ENCODE measurements at places on chromosomes 5 and 9.

DNA sequence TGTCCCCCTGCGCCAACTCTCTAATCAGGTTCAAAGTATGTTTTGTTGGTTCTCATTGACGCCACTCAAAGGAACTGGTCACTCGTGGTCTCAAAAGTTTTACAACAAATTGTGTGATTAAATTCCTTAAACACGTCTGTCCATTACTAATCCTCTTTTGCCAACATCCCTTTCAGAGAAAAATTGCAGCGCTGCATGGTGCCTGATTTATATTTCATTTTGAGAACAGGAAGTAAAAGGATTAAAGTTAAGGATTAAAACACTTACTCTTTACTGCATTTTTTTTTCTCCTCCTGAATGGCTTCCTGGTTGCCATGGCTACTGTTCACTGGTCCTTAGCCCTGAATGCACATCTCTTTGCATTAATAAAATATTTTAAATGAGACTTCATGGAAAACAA lies 383.5 kb downstream of the GLIS3 start:
- no peak for DNase-seq

DNA sequence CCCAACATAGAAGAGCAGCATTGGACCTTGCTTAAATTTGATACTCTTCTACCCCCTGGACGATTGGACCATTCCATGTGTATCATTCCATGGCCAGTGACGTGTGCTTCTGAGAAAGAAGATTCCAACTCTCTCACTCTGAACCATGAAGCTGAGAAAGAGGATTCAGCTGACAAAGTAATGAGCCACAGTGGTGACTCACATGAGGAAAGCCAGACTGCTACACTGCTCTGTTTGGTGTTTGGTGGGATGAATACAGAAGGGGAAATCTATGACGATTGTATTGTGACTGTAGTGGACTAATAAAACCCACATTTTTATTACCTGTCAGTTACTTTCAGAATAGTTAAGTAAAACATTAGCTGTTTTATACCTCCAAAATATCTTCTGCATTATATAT lies 7.5 kb downstream of the HSPA5 start:
- DNase-seq: peak; percentile 97

- peak; percentile 33 for DNase-seq
Measured at GRCh38 chr5:56595566-56595965, 219.8 kb upstream of the MAP3K1 start.

DNA sequence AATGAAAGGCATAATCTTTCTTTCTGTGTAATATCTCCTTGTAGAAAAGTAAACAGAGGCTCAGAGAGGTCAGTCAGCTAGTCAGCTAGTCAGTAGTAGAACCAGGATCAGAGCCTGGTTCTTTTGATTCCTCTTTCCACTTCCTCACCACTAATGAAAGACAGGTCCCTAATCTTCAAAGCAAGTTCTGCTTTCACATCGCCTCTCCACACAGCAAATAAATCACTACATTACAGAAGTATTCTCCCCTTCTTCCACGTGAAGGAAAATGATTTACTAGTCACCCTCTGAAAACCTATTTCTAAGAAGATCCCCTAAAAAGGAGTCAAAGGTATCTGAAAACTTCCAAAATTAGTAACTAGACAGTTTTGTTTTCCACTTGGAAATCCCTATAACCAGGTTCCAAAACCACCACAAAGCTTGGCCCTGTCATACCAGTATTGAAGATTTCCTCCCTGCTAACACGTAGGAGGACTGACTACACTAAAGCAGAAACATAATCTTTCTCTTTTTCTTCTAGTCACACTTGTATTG lies 140.5 kb upstream of the TARS1 start:
- DNase-seq: no peak

GRCh38 chr9:86644675-86645034 lies 290.4 kb upstream of the TUT7 start:
- no peak for DNase-seq

- no peak for DNase-seq
Measured at GRCh38 chr5:78792345-78793055, 143.9 kb upstream of the LHFPL2 start.

DNA sequence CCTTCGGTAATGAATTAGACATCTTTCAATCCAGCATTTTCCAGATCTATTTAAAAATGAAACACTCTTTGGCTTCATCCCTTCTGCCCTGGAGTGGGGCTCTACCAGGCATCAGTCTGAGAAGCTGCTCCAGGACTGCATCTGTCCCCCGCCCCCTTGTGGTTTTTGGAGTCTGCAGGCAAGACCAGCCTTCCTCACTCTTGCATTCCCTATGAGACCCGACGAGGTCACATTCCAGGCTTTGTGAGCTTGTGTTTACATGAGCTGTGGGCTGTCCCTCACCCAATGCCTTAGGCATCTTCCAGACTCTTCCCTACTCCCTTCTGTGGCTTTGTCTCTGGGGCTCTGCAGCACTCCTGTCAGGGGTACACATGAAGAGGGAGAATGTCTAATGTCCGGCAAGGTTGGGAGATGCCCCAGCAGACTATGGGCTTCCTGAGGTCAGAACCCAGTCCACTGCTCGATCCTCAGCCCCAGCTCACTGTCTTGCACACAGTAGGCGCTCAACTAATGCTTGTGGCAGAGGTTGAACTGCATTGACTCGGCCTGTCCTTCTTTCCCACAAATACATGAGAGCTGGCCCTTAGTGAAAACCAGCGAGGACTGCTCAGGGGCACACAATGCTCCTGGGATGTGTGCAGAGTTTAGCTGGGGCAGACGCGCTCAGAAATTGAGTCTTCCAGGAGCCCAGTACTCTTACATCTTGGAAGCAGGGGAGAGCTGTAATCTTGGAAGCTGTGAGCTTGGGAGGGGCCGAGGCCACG lies 11.7 kb upstream of the GADD45G start:
- peak; percentile 38 for DNase-seq

- DNase-seq: peak; percentile 45
Measured at GRCh38 chr5:111511174-111511830, 1.0 kb downstream of the STARD4 start.

DNA sequence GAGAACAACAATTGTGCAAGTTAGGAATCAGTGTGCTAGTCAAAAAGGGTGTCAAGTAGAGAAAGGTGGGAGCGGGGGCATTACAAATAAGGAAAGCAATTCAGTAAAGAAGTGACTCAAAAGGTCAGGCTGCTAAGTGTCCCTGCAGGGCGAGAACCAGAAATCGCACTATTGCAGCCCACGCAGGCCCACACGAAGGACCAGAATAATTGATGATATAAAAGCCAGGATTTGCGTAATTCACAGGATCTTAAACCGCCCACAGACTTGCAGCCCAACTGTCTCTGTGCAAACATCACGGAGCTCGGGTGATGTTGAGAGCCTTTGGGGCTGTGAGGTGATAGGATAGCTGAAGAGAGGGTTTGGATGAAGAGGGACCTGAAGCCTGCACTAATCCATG lies 349.0 kb downstream of the BRINP1 start:
- DNase-seq: no peak

GRCh38 chr9:93677641-93678136 lies 101.3 kb downstream of the PHF2 start:
- DNase-seq: no peak

- no peak for DNase-seq
Measured at GRCh38 chr9:25241421-25241820, 436.8 kb downstream of the TUSC1 start.

- DNase-seq: no peak
Measured at GRCh38 chr9:99385814-99386279, 163.8 kb downstream of the SEC61B start.

- no peak for DNase-seq
Measured at GRCh38 chr5:36058776-36059175, 7.9 kb downstream of the UGT3A2 start.

- DNase-seq: no peak
Measured at GRCh38 chr9:529731-530130, 311.8 kb upstream of the DMRT1 start.

DNA sequence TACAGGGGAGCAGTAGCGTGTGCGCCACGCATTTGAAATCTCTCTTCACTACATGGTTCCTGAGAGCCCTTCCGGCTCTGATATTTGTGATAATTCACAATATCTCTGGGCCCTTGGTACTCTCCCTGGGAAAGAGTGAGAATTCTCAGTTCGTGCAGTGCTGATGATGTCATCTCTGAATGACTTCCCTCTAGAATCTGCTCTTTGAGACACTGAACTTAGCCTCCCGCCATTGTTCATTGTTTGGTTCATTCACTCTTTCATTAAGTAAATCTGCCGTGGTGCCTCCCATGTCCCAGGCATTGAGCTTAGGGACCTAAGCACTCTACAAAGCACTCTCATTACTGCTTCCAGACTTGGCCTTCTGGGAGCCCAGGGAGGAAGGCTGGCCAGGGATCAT lies 94.0 kb downstream of the PPARGC1B start:
- DNase-seq: no peak

- no peak for DNase-seq
Measured at GRCh38 chr9:130382096-130382495, 62.7 kb upstream of the ASS1 start.

- DNase-seq: no peak
Measured at GRCh38 chr5:67808340-67808739, 407.2 kb upstream of the PIK3R1 start.

- no peak for DNase-seq
Measured at GRCh38 chr5:12745537-12745936, 841.3 kb upstream of the CTNND2 start.

DNA sequence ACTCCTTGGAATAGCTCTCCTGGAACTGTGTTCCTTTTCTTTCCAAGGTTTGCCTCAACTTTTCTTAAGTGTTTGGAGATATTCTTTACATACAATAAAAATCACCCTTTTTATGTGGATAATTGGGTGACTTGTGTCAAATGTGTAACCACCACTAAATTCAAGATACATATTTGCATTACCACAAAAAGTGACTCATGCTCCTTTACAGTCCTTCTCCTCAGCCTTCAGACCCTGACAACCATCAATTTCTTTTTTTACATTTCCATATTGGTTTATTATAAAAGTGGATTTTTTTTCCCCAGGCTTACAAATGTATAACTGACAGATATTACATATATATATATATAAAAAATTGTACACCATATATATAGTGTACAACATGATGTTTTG lies 372.0 kb upstream of the KCNN2 start:
- no peak for DNase-seq

DNA sequence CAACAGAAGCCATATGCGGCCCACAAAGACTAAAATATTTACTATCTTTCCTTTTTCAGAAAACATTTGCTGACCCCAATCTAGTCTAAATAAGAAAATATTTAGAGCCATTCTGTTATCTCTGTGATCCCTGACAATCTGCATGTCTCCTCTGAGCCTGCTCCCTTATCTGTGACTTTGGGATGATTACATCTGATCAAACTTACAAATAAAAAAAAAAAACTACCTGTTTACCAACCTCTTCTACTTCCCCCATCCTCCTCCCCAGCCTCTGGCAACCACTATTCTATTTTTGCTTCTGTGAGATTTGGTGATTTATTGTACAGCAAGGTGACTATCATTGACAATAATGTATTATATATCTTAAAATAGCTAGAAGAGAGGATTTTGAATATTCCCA lies 176.3 kb upstream of the CD180 start:
- DNase-seq: no peak

- no peak for DNase-seq
Measured at GRCh38 chr5:77492653-77493000, 511 bp upstream of the WDR41 start.

DNA sequence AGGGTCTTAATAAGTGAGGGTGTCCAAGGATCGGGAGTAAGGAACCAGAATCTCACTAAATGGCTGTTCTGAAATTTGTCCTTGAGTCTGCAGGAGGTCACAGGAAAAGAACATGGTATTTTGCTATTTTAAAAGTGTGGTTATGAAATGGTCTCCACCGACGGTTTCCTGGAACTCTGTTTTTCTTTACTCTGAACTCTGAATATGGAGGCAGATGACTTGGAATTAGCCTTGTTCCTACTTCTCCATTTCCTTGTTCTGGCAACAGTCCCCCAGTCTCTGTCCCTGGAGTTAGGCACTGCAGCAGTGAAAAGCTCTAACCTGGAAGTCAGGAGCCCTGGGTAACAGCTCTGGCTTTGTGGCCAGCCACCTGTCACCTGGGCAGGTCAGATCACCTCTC lies 46.6 kb upstream of the C5orf58 start:
- DNase-seq: no peak

DNA sequence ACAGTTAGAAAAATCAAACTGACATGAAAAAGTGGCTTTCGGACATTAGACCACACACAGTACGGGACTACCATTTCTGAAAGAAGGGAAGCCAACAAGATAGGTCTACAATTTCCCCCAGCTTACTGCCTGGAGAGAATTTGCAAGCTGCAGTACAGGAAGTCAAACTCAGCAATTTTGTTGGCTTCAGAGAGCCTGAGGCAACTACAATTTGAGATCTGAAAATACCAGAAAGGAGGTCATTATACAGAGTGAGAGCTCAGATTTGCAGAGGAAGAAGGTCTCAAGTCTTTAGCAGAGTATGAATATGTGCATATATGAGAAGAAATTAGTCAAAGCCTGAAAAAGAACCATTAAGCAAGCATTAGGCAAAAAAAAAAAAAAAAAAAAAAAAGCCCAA lies 83.0 kb downstream of the OXCT1 start:
- no peak for DNase-seq

DNA sequence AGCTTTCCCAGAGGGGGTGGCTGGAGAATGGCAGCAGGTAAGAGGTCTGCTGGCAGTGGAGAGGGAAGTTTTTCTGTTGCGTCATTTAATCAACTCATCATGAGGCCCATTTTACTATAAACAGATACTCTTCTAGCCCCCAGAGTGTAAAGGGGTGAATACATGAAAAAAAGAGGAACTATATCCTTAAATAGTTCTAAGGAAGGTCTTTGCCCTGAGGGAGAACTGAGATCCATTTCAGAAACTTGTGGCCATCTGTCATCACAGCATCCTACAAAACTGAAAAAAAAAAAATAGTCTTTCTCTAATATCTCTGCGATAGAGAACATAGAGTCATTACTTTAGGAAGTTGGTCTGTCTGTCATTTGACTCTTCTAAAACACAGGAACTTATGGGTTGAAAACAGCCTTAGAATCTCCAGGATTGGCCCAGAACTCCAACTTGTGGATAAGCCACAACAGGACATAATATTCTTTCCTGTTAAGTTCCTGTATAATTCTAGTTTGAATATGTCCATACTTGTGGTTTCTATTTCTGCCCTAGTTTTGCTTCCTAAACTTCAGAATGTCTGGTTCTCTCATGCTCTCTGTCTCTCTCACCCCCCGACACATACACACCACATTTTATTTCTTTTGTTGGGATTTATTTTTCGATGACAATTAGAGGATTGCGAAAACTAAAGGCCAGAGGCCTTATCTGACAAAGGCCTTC lies 238.5 kb upstream of the PIK3R1 start:
- DNase-seq: no peak

GRCh38 chr5:103450333-103451061 lies 112.1 kb downstream of the NUDT12 start:
- peak; percentile 84 for DNase-seq

- peak; percentile 1 for DNase-seq
Measured at GRCh38 chr5:79416499-79416898, 97.4 kb downstream of the HOMER1 start.

- no peak for DNase-seq
Measured at GRCh38 chr9:89815903-89816573, 211.2 kb downstream of the GADD45G start.

GRCh38 chr9:10366171-10366779 lies 246.5 kb downstream of the PTPRD start:
- peak; percentile 30 for DNase-seq

Data from astrocyte of the spinal cord (primary cell).